ENCODE measurements at places on chromosomes 7 and 10. TPM values are rescaled to one million over a fixed set of nuclear protein-coding genes. Genes with fewer than 3 reads are reported as not detected.

PALD1 gene
- 5.6 TPM for total RNA-seq

RAPGEF5 gene
- 6.1 TPM for total RNA-seq

ASIC3 gene
- total RNA-seq: 7.9 TPM

GRCh38 chr7:30474893-30475292 is 3.7 kb downstream of the NOD1 start:
- peaks cover 59% of the 10 kb centered on the region for H3K4me1 ChIP-seq
- no peak for DNase-seq
- H3K27me3 ChIP-seq: no peaks in the 10 kb centered on the region
- H3K36me3 ChIP-seq: no peaks in the 10 kb centered on the region

Data from mesothelial cell of epicardium (in vitro differentiated cells).